Fibroblast of skin of left biceps (primary cell): ENCODE measurements at places on chromosomes 4 and X.

DNA sequence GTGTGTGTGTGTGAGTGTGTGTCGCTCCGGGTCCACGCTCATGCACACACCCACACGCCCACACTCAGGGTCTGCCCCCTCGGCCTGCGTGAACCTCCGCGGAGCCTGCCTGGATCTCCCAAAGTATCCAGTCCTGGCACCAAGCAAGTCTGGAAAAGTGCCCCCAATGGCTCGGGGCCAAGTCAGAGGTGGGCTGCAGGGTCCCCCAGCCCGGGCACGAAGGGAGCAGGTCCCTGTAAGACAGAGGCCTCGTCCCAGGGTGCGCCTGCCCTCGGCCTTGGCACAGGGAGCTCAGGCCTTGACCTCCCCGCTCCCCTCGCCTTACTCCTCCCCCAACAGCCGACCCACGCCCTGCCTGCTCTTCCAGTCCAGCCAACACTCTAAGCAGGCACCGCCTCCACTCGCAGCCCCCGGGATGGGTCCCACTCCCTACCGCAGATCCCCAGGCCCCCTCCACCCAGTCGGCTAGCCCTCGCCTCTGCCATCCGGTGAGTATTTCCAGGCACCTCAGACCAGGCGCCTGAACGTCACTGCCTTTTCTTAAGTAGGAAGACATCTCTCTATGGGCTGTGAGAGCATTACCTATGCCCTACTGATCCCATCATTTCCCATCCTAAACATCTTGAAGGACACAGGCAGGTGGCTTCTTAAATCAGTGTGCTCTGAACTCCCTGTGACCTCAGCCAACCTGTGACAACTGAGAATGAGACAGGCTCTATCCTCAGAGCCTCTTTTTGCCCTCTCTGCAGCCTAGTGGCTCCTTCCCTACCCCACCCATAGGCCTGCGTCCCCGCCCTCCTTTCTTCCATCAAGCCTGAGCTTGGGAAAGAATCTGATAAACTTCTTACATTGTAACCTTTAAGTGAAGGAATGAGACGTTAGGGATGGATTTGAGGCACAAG, 704 bp downstream of the FAM114A1 start:
- no peak for DNase-seq

- no peak for DNase-seq
Observed at GRCh38 chr4:149933120-149933519, 117.5 kb upstream of the IQCM start.

DNA sequence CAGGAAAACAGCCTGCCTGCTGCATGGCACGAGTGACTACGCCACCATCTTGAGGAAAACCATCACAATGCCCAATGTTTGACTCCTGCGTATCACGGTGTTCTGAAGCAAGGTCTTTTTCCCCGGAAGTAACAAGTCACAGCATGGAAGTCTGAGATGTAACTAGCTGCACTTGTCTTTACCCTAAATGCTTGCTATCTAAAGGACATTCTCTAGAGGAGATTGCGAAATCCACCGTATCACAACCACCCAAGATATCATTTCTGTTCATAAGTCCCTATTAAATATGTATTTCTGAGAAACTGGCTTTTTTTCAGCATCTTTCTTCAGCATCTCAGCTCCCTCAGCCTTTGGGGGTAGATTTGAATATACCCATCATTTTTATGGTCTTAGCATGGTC, 1565.1 kb downstream of the ARAP2 start:
- DNase-seq, result no peak

DNA sequence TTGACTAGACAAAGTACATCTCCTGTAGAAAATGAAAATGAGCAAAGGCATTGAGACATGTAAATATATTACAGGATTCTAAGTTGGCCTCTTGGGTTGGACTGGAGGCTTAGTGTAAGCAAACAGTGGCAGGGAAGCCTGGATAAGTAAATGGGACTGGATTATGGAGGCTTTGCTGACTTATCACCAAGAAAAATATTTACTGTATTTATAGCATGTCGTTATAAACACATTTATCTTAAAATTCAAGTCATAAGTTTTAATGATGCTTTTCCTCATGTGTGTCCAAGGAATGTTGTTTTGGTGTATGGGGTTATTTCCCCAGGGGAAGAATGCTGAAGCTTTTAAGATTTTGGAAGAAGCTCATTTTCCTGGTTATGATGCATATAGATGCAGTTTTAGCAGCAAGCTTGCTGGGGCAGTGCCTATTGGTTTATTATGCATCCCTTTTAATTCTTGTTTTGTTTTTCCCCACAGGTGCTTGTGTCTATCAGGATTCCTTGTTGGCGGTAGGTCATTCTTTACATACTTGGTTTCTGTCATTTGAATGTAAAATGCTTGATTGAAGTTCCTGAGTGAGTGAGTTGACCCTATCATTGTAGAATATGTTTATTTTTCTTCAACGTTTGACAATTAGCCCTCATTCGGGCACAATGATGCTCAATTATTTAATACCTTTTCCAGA, 8.5 kb downstream of the FRAS1 start:
- DNase-seq, result no peak

DNA sequence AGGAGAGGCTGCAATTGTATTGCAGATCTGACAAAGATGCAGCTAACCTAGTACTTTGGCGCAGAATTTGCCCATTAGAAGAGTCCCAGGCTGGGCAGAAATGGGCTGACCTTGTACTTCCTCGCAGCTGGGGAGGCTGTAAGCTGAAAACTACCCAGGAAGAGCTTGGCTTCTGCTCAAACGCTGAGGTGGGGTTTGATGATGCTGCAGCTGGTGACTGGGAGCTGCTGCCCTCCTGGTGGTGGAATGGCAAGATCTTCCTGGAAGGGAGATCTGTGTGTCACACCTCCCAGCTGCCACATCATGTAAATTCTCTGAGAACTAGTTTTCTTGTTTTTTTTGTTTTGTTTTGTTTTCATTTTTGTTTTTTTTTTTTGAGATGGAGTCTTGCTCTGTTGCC, 17.4 kb downstream of the CCNG2 start:
- no peak for DNase-seq

DNA sequence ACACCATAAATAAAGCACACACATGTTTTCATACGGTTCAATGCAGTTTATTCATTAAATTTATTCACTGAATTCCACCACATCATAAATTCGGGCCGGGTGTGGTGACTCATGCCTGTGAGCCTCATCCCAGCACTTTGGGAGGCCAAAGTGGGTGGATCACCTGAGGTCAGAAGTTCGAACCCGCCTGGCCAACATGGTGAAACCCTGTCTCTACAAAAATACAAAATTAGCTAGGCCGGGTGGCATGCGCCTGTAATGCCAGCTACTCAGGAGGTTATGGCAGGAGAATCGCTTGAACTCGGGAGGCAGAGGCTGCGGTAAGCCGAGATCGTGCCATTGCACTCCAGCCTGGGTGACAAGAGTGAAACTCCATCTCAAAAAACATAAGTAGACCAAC, 131.6 kb downstream of the PDS5A start:
- DNase-seq, result no peak

- no peak for DNase-seq
Observed at GRCh38 chr4:53019485-53020382, 157.6 kb downstream of the RASL11B start.

DNA sequence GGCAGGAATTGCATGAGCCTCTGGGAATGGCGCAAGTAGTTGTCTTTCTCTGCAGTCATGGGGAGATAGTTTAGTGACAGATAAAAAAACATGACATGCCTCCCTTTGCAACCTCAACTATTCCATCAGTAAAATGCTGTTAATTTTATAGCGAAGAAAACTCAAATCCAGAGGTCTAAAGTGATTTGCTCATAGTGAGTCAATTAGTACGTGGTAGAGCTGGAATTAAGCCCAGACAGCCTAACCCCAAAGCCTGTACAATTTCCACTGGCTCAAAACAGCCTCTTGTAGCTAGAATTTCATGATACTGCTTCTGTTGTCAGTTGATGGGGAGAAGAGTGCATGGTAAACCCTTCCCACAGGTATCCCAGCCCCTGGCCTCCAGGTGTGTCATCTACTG, 81.3 kb upstream of the TRPC5 start:
- DNase-seq, result peak; percentile 4

- no peak for DNase-seq
Observed at GRCh38 chr4:92519727-92520126, 216.0 kb downstream of the GRID2 start.

DNA sequence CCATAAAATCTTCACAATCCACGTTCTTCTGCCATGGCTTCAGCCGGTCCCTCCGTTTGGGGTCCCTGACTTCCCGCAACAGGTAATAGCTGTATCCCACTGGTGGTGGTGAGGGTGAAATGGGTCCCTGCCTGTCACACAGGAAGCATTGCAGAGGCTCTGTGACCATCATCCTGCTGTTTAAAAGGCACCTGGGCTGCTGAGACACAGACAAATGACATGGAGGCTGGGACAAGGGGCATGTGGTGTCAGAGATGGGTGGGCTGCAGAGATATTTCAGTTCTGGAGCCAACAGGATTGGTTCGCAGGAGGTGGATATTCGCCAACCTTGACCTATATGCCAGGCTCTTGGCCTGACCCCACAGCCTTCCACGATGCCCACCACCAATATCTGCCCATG, 82.1 kb downstream of the JAKMIP1 start:
- no peak for DNase-seq

DNA sequence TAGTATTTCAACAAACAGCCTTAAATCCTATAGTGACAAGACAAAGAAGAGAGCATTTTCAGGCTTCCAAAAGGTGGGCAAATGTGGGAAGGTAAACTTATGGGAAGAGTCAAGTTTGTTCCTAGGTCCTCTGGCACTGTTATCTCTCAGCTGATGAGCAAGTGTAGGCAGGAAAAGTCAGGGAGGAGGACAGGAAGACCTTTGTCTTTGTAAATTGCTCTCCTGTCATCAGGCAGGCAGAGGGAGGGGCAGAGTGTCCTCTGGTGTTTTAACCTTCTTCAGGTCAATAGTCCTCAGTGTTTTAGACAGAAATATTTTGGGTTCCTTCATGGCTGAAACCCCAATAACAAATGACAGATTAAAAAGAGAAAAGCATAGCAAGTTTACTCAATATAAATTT, 13.5 kb upstream of the GEMIN8 start:
- no peak for DNase-seq

DNA sequence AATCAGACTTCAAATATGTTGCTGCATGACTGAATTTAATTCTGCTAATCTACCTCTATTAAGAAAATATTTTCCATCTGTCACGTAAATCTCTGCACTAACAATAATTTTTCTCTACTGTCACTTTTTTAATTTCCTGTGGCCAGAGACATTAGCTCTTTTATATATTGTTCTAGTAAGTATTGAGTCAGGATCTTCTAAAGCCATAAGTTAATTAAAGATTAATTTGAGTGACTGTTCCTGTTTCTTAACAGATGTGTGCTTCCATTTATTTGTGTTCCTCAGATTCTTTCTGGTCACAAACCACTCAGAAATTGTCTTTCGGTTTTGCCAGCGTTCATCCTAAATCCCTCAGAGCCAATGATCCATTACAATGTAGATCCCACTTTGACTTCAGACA, 2.4 kb upstream of the SMR3B start:
- DNase-seq, result no peak

- DNase-seq, result peak; percentile 62
Observed at GRCh38 chr4:121791481-121791880, 9.6 kb upstream of the EXOSC9 start.

DNA sequence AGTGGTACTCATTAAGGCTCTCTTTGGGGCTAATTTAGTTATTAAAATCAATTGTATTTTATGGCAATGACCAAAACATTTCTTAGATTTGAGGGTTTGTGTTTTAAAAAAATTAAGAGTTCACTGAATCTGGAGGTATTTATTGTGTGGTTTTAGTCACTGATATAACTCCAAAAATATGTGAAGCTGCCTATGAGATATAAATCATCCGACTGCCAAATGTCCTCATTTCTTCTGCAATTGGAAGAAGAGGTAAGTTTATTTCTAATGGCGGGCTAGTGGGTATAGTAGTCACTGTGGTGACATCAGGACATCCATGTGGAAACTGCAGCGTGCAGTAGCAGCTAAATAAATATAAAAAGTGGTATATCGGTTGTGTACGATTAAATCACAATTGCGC, 205.5 kb downstream of the MID1 start:
- DNase-seq, result no peak

DNA sequence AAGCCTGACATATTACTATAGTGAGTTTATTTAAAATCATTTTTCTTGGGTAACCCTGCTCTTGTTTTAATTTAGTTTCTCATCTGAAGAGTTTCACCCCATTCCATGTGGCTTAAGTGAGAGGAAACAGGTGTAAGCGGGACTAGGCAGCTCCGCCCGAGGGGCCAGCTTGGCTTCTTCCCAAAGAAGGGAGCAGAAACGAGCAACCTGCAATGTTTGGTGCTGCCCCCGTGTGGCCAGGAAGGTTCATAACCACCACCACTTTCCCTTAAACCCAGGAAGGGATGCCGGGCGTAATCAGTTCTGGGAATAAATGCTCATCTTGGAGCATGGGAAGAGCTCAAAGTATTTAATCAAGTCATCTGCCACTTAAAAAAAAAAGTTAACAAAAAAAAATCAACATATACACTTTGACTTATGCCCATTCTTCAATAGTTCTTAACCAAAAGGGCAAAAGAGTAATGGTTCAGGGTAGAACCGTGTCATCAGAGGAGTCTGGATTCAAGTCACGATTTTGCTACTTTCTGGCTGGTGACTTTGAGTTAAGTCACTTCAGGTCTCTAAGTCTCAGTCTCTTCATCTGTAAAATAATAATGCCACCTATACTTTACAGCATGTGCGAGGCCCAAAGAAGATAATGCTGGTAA, 147.9 kb downstream of the NSUN7 start:
- no peak for DNase-seq

GRCh38 chr4:89293299-89293698, 14.3 kb downstream of the GPRIN3 start:
- DNase-seq, result no peak

- no peak for DNase-seq
Observed at GRCh38 chr4:105210916-105211315, 64.2 kb downstream of the TET2 start.

DNA sequence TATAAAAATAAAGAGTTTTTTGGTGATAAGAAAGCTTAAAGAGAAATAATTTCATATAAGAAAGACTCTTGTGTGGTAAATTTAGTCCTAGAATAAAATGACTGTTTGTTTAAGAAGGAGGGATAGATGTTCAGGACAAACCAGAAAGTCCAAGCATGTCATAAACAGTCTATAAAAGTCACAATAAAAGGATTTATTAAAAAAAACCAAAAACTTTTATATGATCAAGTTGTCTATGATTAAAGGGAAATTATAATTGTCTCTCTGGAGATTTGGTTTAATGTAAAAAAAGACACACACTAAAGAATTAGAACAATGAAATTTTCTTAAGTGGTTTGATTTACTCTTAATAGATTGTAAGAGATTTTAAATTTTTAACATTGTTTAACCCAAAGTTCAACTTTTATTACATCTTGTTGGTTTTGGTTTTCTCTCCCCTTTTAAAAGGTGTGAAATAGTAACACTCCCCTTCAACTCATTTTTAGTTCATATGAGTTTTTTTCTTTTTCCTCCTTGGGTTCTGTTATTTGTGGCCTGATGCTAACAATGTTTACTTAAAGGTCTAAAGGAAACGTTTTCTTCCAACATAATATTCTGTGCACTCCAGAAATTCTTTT, 89.7 kb downstream of the PDHA2 start:
- no peak for DNase-seq

DNA sequence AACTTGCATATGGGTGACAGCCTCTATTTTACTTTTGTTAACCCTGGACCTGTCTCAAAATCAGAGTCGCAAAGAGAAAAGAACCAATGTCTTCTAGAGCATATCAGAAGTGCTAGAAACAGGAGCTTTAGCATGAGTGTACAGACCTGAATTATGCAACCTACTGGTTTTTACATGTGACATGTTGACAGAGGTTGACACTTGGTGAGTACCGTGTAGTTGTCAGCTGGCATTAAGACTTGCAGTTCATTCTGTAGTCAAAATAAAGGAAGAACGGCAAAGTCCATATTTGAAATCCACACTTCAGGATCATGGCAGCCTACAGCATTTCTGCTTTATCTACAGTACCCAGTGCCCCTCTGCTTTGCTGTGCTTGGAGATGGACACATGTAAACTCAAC, 291.9 kb upstream of the TENM3 start:
- DNase-seq, result no peak
